ENCODE measurements at places on chromosomes 12 and 14.

DNA sequence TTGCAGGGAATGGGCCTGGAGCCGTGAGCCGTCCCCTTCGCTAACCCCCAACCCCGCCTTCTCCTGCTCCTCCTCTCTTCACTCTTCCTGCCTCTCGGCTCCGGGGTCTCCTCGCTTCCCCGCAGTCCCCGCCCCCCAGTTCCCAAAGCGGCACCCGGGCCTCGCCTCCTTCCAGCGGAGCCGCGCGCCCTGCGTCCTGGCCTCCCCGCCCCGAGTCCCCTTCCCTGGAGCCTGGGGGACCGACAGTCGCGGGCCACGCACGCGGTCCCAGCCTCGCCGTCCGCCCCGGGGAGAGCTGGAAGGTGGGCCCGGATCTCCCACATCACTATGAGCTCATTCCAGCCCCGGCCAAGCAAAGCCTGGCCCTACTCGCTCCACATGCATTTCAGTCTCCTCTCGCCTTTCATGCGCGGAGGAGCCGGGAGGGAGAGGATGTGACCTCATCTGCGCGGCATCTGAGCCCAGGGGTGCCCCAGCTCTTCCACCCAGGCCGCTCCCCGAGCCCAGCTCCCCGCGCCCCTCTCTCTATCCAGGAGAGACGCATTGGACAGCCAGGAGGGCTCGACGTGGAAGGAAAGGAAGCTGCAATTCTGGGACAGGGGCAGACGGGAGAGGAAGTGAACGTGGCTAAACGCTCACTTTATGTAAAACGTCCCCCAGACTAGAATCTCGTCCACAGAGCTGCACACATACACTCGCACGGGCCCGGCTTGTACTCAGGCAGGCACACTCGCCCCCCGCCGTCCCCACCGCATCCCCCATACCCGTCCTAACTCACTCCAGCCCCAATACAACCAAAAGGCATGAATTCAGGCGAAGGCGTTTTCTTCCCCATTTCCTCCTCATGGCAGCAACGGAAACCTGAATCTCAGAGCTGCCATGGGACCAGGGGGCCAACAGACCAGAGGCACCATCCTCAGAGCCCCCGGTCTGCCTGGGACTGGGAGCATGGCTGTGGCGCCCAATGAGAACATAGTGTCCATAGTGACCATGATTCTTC is 108.7 kb upstream of the CCND2 start:
- peak; percentile 23 for DNase-seq

DNA sequence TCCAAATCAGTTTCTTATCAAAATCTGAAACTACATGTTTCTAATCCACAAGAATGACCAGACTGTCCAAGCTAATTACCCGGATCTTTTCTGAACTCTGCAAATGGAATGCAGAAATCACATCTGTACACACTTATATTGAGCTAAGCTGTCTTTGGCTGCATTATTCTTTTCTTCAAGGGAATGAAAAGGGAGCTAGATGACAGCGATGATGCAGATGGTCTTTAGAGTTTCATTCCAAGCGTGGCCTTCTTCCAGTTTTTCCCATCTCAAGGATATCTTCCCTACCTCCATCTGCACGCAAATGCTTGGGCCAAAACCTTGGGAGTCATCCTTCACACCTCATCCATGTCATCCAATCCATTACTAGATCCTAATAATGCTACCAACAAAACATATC is 12.6 kb downstream of the KCNH5 start:
- no peak for DNase-seq

- DNase-seq: no peak
Observed at GRCh38 chr12:32117316-32117715, 10.7 kb downstream of the BICD1 start.

GRCh38 chr12:132496358-132496669 is 6.4 kb downstream of the FBRSL1 start:
- no peak for DNase-seq

- DNase-seq: no peak
Observed at GRCh38 chr12:118409834-118410233, 33.5 kb downstream of the SUDS3 start.
